ENCODE measurements at places on chromosomes 13 and 19.

- no peak for DNase-seq
Observed at GRCh38 chr19:313169-313987, 22.2 kb upstream of the PLPP2 start.

DNA sequence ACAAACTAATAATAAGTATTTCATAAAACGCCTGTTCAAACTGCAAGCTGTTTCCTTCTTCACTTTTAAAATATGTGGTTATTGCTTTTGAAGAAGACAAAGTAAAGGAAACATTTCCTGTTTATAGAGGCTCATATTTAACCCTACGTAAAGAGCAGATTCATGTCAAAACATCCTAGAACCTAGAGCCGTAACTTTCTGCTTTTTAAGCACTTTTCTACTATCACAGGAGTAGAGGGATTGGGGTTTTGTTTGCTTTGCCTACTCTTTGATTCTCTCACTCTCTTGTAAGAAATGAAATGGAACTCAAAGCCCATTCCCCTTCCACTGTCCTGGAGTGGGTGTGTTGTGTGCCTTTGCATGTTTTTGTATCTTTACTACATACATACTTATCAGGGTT, 54.0 kb upstream of the GPR183 start:
- no peak for DNase-seq

DNA sequence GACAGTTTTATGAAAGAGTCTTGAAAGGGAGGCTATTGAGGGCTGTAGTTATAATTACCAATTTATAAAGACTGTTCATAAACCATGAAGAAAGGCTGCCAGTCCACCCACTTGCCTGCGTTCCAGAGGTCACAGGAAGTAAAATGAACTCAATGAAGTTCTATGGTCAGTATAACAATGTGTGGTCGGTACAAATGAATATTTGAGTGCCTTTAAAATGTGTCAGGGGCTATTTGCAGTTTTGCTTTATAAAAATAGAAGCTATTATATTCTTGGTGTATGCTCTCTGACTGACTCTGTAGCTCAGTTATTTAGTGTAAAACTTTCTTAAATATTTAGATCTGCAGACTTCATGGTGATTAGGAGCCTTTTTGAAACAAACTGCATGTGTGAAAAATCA, 47.0 kb downstream of the ESD start:
- DNase-seq, result no peak

- DNase-seq, result no peak
Observed at GRCh38 chr13:70622796-70623195, 514.5 kb upstream of the KLHL1 start.

DNA sequence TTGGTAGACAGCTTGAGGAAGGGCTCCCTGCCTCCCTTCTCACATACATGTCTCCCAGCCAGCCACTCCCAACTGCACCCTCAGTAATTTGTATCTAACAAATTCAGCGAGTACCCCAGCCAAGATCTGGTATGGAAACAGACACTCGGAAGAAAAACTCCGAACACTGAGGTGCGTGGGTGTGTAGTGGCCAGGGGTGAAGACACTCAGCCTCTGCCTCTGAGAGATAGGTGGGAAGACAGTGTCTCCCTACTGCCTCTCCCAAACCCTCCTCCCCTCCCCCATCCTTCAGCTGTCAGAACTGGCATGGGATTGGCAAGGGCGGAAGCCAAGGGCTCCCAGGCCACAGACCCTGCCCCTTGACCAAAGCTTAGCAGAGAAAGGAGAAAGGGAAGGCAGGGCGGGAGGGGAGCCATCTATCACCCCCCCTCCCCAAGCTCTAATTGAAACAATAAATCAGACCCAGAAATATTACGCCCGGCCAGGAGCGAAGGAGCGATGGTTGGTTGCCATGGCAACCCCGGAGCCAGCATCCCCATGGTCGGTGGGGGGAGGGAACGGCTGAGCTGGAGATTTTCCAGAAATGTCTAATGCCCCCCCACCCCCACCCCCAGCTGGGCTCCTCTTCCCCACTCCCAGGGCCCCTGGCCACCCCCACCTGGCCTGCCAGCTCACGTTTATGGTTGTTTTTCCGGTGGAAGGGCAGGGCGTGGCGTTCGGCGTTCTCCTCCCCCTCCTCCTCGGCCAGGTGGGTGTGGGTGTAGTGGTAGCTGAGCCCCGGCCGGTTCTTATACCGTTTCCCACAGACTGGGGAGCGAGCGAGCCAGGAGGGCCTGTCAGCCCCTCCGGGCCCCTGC, 7.0 kb downstream of the DPF1 start:
- DNase-seq, result no peak

DNA sequence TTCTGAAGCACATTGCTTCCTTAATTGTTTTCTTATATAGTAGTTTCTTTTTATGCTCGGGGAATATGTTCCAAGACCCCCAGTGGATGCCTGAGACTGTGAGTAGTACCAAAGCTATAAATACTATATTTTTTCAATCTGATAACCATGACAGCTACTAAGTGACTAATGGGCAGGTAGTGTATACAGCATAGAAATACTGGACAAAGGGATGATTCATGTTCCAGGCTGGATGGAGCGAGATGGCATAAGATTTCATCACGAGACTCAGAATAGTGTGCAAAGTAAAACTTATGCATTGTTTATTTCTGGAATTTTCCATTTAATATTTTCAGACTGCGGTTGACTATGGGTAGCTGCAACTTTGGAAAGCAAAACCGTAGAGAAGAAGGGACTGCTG, 47.9 kb upstream of the OLFM4 start:
- DNase-seq, result no peak

DNA sequence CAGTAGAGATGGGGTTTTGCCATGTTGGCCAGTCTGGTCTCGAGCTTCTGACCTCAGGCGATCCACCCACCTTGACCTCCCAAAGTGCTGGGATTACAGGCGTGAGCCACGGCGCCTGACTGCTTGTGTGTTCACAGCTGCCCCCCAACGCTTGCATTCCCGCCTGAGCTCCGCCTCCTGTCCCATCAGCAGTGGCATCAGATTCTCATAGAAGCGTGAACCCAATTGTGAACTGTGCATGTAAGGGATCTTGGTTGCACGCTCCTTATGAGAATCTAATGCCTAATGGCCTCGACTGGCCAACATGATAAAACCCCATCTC, 75.9 kb downstream of the GADD45B start:
- no peak for DNase-seq

All from activated naive CD4-positive, alpha-beta T cell treated with anti-CD3 and anti-CD28 coated beads, Interleukin-2, amount 10 ng/mL, durations not matched to agents 7 days and 5 days (primary cell).